ENCODE measurements at places on chromosomes 3 and 15.

GRCh38 chr3:124688581-124689454 is 41.4 kb upstream of the UMPS start:
- peak; percentile 95 for DNase-seq

GRCh38 chr3:141597931-141598330 is 111.1 kb downstream of the RASA2 start:
- no peak for DNase-seq

- no peak for DNase-seq
Measured at GRCh38 chr15:60572541-60573421, 93.8 kb upstream of the ICE2 start.

DNA sequence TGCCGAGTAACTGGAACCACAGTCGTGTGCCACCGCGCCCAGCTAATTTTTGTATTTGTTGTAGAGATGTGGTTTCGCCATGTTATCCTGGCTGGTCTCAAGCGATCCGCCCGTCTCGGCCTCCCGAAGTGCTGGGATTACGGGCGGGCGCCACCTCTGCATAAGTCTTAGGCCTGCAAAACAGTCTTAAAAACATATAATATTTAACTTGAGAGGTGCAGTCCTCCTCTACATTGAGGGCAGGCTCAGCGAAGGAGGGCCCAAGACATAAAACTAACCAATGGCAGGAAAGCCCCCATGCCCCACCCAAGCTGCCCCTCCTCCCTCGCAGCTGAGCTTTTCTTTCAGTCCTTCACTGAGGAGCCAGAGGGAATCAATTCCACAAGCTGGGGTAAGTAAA is at the start of gene SLC28A2:
Gene SLC28A2, plus strand, starts transcription at position 347 of the 400 bp plus-strand sequence. CDS start 982 bp downstream, outside the sequence.
- no peak for DNase-seq

DNA sequence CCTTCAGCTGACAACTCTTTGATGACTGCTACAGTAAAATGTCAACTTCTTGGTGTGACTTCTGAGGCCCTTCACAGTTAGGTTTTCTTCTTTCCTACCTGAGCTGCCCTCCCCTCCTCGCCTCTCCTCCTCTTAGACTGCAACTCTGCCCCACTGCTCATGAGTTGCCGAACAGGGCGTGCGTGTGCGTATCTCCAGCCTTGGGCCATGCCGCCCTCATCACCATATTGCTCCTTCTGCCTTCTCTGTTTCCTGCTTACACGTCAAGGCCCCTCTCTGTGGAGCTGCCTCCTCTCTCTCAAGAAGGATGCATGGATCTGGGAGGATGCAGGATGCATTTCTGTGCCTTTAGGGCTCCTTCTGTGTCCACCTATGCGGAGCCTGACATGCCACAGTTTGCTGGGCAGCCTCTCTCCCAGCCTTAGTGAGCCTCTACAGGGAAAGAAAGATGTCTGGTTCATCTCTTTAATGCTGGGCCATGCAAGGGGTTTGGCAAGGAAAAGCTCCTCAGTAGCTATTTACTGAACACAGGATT is 205.9 kb downstream of the RPLP1 start:
- no peak for DNase-seq

GRCh38 chr3:16447135-16447534 is 66.4 kb downstream of the RFTN1 start:
- no peak for DNase-seq

DNA sequence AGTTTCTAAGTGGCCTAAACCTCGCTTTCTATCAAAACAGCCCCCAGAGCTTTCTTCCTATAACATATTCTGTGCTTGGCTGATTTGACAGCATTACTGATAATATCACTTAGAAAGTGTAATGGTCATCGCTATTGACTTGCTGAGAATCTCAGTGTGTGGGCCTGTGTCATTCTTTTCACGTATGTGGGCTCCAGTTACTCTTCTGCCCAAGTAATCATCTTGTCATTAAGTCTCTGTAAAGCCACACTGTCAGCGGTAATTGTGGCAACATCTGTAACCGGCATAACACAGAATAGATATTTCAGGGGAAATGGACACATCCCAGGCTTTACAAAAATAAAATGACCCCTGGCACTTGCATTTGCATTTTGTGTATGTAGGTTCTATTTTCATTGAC is 313.6 kb upstream of the LMCD1 start:
- DNase-seq = no peak

DNA sequence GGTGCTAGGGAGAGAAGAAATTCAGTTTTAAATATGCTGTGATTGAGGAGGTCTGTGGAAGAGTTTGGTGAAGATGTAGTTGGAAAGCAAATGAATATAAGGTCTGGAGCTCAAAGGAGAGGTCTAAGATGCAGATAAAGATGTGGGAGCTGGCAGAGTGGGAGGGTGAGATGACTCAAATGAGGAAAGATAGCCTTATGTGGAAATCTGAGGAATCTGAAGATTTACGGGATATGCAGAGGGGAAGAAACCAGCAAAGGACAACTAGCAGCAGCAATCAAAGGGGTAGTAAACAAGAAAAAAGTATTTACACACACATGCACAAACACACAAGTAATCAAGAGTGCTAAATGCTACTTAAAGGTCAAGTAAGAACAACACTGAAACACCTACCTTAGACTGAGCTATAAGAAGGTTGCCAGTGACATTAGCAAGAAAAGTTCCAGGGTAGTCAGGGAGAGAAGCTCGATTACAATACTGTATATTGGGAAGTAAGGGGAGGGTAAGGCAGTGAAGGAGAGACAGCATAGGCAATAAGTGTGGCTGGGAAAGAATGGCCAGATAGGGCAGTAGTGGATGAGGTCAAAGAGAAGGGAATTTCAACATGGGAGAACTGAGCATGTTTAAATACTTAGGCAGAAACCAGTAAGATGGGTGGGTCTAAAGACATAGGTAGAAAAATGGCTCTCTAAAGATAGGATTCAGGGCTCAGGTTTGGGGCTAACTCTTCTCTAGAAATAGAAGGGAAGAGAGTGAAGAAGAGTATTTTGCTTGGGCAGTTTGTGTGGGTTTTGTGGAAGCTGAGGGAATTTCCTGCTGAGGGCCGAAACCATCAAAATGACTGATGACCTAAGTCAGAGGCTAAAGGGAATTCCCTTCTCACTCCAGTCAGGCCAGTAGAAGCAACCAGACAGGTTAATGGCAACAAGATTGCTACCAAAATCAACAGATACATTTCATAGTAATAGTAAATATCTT is 8.9 kb downstream of the CMTM6 start:
- DNase-seq = no peak

DNA sequence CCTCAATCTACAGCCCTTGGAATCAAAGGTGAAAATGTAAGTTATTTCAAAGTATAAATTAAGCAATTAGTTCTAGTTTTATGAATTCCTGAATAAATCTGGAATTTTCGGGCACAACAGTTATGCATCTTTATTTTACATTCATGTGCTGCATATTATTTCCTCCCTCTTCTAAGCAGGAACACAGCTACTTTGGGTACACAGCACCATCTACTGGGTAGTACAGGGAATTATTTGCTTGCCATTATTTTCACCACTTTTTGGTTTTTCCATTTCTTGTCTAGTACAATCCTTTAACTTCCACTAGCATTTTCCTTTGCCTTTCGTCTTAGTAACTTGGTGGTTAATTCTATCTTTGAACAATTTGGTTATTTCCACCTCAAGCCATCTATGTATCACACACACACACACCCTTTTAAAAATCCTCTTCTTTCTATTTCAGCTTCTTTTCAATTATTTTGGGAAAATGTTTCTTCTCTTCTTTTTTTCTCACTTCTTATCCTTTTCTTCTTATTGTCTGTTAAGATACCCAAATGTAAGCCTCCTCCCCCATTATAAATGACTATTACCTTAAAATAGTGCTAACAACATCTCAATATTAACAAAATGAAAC is 451.0 kb downstream of the MFSD1 start:
- peak; percentile 48 for DNase-seq

DNA sequence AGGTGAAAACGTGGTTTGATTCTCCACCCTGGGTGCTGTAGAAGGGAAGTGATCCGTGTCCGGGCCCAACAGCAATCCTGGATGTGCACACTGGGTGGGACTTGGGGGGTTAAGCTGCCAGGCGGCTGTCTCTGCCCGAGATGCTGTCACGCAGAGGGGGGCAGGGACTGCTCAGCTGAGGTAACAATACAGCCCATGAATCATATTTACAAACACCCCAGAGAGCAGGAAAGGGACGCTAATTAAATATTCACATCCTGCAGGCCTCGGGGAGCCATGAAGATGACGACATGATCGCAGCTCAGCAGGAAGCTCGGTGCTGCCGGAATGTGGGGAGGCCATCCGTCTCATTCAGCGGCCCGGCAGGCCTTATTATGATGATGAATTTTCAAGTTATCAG is 17.9 kb upstream of the CRABP1 start:
- no peak for DNase-seq

DNA sequence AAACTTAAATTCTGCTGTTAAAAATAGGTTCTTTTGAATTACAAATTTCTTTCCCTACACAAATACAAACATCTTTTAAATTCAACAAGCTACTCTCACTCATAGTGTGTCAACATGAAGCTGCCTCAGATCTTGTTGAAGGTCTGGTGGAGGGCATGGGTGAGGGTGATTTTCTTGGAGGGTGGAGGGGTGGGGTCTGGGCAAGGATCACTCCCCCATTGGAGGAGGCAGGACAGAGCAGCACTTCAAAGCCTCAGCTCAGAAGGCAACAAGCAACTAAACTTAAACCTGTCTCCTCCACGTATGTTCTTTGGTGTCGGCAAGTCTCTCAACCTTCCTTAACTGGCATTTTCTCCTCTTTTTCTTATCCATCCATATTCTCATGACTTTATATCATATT is 730.9 kb downstream of the NR2F2 start:
- DNase-seq = no peak

- DNase-seq = no peak
Measured at GRCh38 chr3:51938780-51939425, 2.8 kb downstream of the RRP9 start.

DNA sequence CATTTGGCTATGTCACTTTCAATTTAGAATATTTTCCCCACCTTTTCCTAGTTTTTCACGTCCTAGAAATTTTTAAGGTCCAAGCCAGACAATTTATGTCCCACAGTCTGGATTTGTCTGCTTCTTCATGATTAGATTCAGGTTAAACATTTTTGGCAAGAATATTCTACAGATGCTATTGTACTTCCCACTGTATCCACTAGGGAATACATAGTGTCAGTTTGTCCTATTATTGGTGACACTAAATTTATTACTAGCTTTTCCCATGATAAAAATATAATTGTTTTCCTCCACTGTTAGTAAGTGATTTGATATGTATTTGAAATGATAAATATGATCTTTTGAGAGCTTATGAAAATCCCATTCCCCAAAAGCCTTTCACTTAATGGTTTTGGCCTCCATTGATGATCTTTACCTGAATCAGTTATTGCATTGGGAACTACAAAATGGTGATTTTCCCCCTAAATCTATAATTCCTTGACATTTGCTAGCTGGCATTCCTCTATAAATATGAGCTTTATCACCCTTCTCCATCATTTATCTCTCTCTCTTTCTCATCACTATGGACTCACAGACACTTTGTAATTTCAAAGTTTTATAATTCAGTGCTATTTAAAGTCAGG is 8.3 kb downstream of the ARL14 start:
- no peak for DNase-seq

DNA sequence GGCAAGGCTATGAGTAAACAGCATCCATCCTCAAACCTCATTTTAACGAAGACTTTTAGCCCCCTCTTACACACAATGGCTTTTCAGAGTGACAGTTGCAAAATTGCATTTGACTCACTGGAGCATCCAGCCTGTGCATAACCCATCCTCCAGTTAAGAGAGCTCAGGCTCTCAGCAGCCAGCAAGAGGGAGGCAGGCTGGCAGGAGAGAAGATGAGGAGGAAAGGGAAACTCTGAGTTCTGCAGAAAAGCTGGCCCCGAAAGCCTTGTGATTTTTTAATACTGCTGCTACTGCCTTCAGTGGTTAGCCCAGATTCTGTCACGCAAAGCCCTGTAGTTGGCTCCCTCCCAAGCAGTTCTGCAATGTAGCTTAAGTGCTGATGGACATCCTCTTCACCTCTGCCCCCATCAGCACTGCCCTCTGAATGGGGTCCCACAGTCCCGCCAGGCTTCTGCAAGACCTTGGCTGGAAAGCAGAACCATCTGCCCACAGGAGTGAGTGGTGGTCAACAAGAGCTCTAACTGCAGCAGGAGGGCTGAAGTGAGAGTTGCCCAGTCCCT is 371.3 kb downstream of the EPHB1 start:
- no peak for DNase-seq

DNA sequence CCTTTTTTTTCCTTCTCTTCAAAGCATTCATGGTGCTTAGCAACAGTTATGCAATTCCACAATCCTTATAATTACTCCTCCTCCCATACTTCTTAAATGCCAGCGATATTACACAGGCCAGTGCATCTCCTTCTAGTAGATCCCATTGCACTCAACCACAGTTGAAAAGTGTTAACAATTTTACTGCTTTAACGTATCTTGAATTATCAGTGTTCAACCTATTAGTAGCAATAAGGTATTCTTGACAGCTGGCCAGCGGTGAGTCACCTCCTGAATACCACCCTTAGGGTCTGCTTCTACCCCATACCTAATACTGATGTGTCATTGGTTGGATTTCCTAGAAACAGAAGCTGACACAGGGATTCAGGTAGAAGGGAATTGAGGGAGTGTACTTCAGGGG is 24.0 kb upstream of the TEX9 start:
- DNase-seq = no peak

DNA sequence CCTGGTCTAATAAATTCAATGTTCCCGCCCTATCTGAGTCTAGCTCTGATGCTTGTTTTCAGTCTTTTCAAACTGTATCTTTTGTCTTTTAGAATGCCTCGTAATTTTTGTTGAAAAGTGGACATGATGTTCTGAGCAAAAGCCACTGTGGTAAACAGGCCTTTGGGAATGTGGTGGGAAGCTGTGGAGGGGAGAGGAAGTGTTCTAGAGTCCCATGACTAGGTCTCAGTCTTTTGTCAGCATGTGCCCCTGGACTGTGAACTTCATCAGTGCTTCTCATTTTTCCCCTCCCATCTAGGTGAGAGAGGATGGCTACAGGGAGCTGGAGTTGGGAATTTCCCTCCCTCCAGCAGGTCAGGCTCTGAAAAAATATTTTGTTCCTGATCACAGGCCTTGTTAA is 33.7 kb downstream of the SUSD5 start:
- no peak for DNase-seq

DNA sequence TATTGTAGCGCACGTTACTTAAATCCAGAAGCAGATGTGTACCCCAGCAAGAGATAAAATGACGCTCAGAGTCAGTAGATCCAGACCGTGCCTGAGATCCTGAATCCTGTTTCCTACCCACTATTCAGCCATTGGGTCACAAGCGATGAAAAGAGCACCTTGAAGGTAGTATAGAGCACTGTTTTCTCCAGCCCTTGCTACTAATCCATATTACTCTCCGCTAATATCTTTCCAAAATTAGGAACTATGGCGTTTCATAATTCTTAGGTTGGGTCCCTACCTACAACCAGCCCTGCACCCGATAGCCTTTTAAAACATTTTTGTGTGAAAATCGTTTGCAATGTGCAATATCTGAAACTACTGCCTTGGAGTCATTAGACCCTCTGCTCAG is 596 bp downstream of the BTD start:
- DNase-seq = no peak

DNA sequence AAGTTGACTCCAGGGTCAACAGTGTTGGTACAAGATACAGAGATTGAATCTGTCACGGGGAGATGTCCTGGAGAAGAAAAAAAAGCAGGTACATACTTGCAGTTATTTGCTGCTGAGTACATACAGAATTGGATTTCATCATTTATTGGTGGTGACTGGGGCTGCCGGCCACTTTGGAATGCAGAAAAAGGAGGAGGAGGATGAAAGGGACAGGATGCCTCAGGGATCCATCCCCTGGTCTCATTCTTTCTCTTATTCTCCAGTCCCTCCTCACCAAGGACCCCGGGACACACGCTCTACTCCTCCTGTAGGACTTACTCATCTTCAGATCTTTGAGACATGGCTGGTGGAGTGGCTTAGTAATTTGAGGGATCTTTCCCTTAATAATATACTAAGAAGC is 30.0 kb upstream of the MEIS2 start:
- DNase-seq = no peak
